Iris pigment epithelial cell (primary cell): ENCODE measurements at places on chromosomes 3 and 15.

DNA sequence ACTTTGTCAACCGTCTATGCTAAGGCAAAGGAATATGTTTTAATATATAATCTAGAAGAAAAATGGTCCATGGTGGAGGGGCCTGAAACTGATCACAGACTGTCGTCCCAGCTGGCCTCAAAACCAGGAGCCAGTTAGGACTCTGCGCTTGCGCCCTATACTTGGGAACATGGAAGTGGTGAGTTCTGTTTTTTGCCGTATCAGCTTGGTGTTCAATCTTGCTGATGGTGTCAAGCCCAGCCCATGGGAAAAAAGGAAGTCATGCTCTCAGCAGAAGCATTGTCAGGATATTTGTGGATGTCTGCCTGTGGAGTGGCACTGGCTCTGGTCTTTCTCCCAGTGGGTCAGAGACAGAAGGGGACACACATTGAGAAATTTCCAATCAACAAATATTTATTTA, 342.0 kb upstream of the CTDSPL start:
- DNase-seq = no peak

- DNase-seq = no peak
Measured at GRCh38 chr15:74593122-74593521, 22.5 kb upstream of the CLK3 start.

GRCh38 chr3:13139471-13140065, 66.3 kb upstream of the IQSEC1 start:
- no peak for DNase-seq

GRCh38 chr3:100175637-100176280, 61.5 kb upstream of the FILIP1L start:
- no peak for DNase-seq

DNA sequence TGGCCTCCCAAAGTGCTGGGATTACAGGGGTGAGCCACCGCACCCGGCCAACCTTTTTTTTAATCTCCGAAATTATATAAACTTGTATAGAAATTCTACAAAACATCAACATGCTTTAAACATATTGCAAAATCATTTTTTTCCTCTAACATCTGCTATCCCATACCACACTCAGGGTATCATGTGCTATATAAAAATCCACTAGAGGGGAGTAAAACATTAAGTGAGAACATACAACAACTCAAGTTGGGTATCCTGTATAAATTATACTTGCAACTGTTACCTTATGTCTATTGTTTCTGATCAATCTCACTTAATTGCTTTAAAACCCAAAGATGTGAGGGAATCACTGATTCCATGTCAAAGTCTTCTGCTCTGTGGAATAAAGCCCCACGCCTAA, 71.9 kb upstream of the FBN1 start:
- peak; percentile 47 for DNase-seq

- peak; percentile 44 for DNase-seq
Measured at GRCh38 chr3:127652246-127652995, 20.3 kb upstream of the ABTB1 start.

DNA sequence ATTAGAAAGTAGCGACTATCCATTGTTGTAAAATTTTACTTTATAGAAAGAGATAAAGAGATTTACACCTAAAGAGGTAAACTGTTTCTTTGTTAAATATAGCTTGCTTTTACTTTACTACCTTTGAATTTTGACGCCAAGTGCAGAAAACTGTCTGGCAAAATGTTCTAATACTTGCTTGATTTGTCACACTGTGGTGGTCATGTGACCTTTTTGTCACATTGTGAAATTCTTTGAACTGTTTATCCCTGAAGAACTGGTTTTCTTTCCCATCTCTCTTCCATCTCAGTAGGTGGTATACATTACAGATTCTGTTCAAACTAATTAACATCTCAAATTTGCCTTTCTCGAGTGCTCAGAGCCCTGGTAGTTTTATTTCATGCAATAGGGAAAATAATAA, 327.4 kb downstream of the NAALADL2 start:
- DNase-seq = peak; percentile 56

- no peak for DNase-seq
Measured at GRCh38 chr3:108487439-108487838, 23.0 kb downstream of the MYH15 start.

GRCh38 chr3:99394831-99395778, 243.3 kb upstream of the COL8A1 start:
- peak; percentile 94 for DNase-seq

GRCh38 chr3:151635905-151636304, 97.8 kb upstream of the AADACL2 start:
- no peak for DNase-seq

DNA sequence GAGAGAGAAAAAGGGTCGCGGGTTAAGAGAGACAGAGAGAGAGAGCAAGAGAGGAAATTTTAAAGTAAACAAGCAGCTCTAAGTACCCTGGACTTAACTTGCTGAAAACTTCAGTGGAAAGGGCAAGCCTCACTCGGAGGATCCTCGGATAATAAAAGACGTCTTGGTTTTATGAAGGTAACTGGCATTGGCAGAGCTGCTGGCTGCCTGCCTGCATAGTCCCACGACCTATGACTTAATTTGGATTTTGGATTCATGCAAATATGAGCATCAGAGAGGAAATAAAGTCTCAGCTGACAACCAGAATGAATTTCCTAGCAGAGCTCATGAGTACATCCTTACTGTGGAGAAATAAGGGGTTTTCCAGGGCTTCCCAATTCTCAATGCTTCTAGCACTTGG, 95.1 kb upstream of the PDZRN3 start:
- peak; percentile 33 for DNase-seq

- DNase-seq = peak; percentile 77
Measured at GRCh38 chr3:56683122-56683817, at the start of gene TASOR. TSS of gene TASOR (minus strand) at chr3:56683265. CDS start at chr3:56683006, 259 bp downstream.

DNA sequence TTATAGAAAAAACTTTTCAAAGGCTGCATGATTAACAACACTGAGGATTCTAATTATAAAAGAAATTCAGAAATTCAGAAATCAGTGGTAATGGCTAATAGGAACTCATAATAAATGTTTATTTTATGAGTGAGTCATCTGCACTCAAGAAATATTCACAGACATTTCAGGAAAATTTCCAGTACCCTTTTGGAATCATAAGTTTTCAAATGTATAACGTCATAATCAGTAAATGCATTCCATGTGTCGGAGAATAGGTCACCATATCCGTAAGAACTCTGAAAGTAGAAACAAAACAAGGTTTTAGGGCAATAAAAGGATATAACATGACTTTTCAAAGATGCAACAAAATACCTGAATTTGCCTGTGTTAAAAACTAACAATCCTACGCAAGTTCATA, 24.7 kb downstream of the EOGT start:
- DNase-seq = peak; percentile 85

GRCh38 chr3:172675441-172676193, 35.2 kb downstream of the NCEH1 start:
- DNase-seq = peak; percentile 54

- DNase-seq = no peak
Measured at GRCh38 chr3:144167634-144168033, 196.0 kb downstream of the DIPK2A start.

DNA sequence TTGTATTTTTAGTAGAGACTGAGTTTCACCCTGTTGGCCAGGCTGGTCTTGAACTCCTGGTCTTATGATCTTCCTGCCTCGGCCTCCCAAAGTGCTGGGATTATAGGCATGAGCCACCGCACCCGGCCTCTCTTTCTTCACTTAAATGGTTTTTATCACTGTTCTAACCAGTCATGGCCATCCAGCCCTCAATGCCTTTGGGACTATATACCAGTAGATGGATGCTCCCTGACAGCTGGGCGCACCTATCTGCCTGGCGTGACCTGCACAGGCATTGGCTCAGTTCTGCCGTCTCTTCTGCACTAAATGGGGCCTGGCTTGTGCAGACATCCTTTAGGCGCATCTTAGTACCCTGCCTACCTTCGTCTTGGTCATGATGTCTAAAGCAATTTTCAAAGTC, 233.4 kb downstream of the ADAMTS17 start:
- DNase-seq = no peak

GRCh38 chr15:88215066-88215648, 41.4 kb downstream of the NTRK3 start:
- DNase-seq = no peak

DNA sequence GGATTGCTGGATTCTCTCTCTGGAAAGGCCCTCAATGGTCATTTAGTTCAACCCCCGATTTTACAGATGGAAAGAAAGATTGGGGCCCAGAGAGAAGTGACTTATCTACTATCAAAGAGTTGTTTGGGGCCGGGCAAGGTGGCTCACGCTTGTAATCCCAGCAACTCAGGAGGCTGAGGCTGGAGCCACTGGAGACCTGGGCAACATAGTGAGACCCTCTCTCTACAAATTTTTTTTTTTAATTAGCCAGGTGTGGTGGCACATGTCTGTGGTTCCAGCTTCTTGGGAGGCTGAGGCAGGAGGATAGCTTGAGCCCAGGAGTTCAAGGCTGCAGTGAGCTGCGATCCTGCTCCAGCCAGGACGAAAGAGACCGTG, 5.2 kb upstream of the USP3 start:
- DNase-seq = no peak

DNA sequence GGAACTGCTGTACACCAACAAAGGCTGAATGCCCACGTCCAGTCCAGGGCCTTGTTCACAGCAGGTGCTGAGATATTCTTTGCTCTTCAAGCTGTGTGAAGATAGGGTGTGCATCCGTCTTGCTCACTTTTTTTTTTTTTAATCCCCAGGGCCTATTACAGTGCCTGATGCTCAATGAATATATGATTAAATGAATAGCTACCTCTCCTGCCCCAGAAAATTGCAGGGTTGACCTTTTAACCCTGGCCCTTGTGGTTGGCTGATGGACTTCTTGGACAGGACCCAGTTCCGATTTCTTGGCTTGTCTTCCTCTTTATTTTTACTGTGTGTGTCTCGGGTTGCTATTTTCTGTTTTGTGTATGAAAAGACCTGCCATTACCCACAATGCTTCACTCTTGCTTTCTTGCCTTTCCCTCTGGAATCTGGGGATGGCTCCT, 2.9 kb upstream of the FYTTD1 start:
- peak; percentile 16 for DNase-seq

GRCh38 chr3:65080432-65080831, 392.6 kb upstream of the ADAMTS9 start:
- DNase-seq = no peak

DNA sequence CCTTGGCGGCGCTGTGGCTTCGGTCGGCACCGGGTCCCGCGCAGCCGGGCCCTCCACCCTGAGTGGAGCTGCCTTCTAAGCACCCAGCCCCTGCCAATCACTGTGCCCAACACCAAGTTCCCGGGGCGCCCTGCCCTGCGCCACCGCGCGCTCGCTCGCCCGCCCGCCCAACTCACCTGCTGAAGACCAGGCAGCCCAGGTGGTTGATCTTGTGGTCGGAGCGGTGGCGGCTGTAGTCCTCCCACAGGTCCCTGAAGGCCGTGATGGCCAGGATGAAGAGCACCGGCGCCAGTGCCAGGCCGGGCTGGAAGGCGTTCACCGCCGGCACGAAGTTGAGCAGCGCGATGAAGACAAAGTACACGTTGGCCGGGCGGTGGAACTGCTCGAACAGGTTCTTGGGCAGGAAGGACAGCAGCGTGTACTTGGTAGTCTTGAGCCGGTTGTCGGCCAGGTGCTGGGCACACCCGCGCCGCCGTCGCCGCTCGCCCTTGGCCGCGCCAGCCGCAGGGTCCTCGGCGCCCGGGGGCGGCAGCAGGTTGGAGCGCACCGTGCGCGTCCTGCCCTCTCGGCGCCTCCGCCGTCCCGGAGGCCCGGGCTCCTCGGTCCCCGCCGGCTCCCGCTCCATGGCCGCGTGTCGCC, 536 bp downstream of the ATP10A start:
- DNase-seq = no peak
